H4 (cell line): ENCODE measurements at places on chromosomes 3 and 15. TPM values are rescaled to one million over a fixed set of nuclear protein-coding genes. Genes with fewer than 3 reads are reported as not detected.

The PIERCE2 gene
- total RNA-seq = 1.3 and 6.5 TPM in 2 replicates

The SLC28A2 gene
- not detected in 2 replicates for total RNA-seq

The CNTN6 gene
- total RNA-seq = 0.37 and 1.9 TPM in 2 replicates

DNA sequence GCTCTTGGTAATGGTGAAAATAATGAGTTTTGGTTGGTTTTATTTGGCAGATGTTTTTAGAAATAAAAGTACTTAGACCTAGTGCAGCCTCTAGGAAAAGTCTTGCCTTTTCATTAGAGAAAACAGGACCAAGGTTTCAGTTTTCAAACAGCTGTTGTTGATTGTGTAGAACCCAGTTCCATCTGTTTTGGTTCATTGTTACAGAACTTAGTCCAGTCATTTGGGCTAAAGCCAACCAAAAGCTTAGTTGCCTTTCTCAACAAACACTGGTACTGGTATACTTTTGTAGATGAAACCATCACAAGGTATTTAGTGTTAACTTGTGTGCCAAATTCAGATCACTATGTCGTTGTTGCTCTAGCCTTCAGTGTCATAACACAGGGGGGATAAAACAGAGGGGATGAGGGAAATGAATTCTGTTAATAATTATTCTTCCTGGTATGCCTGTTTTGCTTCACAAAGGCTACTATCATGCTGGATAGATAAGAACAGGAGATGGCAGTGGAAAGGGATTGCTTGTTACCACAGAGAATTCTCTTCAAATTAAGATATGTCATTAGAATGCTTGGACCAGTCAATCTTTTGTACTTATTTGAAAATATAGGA is 12.6 kb upstream of the APH1B start:
- DNase-seq = no peak

DNA sequence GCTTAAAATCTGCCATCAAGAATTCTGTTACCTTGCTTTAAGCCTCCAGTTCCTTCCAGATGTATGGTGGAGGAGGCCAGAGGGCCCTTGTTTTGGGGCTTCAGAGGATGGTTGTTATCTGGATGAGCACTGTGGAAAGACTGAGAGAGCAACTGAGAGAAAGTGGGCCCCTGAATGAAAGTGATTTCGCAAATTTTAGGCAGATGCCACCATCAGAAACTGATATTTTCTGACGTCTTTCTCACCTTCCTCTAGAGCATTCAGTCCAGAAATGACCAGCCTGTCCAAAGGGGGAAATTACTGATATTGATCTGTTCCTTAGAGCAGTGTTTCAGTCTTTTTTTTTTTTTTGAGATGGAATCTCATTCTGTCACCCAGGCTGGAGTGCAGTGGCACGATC is 13.4 kb downstream of the B3GNT5 start:
- no peak for DNase-seq

DNA sequence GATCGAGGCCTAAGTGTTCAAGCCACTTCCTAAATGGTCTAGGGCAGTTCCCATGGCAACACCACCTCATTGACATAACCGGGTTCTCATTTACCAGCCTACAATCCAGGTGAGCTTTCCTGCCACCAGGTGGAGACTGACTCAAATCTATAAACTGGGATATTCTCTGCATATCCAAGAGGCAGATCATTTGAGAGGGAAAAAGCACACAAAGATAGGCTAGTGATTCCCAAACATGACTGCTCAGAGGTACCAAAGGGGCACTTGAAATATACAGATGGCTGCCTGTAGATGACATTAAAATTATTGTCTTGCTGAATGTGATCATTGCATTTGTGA is 141.3 kb upstream of the PROK2 start:
- peak; percentile 13 for DNase-seq

DNA sequence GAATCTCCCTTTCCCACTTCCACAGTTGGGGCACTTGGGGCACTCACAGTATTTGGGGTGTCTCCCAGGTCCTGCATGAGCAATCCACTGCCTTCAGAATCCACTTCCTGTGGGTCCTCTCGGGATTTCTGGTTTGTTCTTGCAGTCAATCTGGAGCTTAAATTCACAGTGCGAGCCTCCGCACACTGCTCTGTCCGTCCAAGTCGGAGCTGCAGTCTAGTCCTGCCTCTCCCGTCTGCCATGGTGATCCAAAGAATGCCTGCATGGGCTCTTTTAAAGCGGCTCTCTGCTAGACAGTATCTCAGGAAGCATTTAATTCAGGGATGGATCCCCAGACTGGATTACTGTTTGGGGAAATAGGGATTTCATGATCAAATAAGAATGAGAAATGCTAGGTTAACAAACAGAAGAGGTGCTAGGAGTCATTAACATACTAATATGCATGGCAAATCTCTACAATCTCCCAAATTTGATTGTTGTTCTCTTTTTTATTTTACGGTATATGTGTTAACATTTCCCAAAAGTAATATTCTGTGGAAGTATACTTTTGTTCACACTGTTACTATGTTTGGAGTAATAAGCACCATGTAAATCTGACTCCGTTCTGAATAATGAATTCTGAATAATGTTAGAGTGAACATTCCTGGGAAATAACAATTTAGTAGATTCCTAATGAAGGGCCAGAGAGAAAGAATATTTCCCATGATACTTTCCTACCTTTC is 142.5 kb downstream of the HCN4 start:
- no peak for DNase-seq

DNA sequence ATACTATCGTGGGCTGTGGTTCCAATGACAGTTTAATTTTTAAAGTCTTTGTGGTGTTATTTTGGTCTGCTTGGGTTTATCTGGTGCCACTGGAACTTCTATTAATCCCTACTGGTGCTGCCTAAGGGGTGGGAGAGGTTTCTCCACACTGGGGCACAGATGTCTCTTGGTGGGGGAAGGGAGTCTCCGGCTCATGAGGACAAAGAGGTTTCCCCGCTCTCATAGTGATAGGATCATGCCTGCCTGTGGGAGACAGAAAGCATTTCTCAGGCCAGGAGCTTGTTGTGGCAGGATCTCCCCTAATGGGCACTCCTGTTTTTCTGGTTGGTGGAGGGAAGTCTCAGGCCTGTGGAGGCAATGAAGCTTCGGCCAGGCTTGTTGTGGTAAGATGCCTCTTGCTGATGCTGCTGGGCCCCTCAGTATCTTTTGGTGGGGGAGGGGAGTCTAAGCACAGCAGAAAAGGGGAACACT is 84.3 kb upstream of the THRB start:
- DNase-seq = no peak

DNA sequence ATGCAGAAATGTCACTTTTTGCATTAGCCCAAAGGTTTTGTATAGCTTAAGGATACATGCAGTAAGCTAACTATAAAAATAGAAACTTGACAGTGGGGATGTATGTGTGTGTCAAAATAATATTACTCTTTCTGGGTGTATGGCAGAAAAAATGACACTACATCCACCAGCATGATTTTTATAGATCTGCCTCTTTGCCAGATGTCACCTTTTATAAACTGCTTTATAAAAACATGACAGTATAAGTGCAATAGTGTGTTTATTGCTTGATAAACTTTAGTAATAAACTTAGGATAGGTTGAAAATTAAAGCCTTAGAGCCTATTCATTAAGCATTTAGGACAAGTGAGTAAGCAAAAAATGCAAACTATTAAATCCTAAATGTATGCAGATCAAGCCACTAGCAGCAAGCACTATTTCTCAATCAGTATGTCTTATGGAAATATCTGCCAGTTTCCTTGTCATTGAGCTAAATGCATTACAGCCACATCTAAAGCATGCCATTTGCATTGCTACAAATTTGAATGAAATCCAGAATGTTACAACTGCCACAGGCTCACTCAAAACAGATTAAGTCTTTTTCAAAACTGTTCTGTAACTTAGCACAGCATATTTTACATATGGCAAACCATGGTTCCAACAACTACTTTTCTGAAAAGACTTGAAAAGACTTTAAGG is 935.0 kb downstream of the FHIT start:
- peak; percentile 9 for DNase-seq
